ENCODE measurements at places on chromosomes 7 and 10.

DNA sequence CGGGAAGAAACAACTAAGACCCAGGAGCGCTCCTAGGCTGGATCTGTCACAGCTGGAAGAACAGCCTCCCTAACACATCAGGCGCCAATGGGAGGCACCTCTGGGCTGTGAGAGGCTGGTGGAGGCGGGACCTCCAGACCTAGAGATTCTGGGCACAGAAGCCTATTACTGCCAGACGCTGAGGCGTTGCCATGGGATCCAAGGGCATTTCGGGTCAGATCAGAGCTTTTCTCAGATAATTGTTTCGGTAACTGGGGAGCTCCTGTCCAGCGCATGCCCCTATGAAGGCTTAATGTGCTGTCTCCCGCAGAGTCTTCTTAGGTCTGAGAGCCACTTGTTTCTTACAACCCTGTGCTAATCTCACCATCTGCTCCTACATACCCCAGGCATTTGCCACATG, 339.2 kb downstream of the ZNF716 start:
- no peak for DNase-seq

- DNase-seq, result no peak
These were observed 131.2 kb downstream of the MPP7 start for GRCh38 chr10:28171468-28172222.

DNA sequence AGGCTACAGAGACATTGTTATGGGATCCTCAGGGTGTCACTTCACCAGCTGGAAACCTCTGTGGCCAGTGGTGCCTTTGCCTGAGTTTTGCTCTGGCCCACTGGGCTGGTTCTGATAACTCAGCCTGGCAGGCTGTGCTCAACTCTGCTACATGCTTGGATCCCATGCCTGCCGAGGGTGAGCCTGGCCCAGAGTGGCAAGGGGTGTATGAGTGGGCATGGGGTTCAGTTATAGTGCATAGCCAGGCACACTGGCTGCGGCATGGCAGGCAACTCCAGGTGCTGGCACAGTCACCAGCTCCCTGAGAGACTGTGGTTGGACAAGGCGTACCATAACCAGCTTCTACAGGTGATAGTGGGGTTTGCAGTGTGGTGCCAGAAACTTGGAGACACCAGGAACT, 107.0 kb upstream of the PCDH15 start:
- DNase-seq, result no peak

DNA sequence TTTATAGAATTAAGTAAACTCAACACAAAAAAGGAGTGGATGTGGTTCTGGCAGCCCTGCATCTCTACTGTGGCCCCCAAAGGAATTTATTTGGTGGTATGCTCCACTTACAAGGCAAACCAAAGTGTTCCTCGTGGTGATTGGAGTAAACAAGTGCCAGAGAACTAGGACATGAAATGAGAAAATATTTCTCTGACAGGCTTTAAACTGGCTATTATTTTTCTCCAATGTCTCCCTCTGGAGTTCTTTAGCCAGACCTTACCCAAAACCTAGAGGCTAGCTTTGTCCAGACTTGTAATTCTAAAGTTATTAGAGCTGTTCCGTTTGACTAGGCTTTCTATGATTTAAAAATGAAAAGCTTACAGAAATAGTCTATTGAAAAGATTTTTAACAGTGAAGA, 990.1 kb downstream of the CNTNAP2 start:
- no peak for DNase-seq

DNA sequence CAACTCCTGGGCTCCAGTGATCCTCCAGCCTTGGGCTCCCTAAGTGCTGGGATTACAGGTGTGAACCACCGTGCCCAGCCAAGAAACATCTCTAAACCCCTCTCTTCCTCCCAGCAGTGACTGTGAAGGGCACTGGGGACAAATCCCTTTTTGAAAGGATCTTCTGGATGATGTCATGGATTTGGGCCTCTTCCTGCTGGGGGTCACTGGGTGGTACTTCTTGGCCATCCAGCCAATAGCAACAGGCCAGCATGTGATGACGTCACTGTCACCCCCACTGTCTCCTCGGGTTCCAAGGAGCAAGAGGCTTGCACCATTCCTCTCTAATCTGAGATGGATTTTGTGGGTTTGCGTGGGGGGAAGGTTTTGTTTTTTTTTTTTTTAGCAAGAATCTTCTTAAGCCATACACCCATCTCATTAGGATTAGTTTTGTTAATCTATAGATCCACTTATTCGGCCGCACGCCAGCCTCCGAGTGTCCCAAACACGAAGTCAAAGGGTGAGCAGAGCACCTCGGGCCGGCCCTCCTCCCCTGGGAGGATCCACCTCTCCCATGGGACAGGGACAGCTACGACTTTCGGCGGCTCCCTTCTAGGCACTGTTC, 29.4 kb upstream of the TNRC18 start:
- no peak for DNase-seq

- DNase-seq, result no peak
These were observed 42.4 kb downstream of the LAMB4 start for GRCh38 chr7:108087778-108088177.

GRCh38 chr7:147279514-147279913, 1162.9 kb downstream of the CNTNAP2 start:
- DNase-seq, result no peak

DNA sequence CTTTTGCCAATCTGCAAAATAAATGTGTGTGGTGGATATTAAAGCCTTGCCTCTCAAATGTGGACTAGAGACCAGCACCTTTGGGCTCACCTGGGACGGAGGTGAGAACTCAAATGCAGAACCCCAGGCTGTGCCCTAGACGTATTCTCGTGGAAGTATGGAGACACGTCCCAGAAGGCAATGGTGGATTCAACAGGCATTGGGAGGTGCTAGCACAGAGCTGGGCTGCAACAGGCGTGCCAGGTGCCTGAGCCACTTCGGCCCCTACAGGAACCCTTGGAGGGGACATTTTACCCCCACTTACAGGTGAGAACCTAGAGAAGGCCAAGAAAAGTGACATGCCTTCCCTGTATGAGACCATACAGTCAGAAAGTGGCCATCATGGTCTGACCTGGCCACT, 12.2 kb downstream of the DDX56 start:
- DNase-seq, result no peak

- DNase-seq, result no peak
These were observed 6.8 kb upstream of the GPR15LG start for GRCh38 chr10:84166620-84167288.

DNA sequence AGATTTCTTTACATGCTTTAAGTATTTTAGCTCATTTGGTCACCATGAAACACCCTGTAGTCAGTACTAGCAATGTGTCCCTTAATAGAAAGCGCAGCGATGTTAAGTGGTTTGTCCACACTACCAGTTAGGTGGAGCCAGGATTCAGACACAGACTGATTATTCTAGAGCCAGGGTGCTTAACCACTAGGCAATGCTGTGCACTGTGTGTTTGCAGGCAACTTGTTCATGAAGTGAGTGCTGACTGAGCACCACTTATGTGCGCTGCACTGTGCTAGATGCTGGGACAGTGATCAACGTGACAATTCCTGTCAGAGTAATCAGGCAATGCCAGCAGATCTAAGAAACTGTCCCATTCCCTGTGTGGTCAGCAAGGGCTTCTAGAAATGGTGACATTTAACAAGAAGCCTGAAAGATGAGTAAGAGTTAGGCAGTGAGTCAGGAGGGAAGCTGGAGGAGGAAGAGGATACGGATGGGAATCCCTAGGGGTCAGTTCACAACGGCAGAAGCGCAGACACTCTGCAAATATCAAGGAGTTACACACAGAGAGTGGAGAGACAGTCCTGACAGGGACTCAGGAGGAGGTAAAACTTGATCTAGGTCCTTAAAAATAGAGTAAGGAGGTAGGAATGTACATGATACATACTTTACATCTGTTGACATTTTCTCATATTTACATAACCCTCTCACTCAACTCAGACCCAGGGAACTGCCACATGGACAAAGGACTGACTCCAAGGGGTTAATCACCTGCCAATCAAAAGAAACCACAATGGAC, 69.7 kb upstream of the EGR2 start:
- DNase-seq, result no peak

GRCh38 chr7:64574540-64575099, 11.7 kb upstream of the ZNF680 start:
- DNase-seq, result no peak

- DNase-seq, result no peak
These were observed 80.9 kb downstream of the SORBS1 start for GRCh38 chr10:95480102-95480900.

GRCh38 chr7:134300988-134301387, 15.7 kb downstream of the SLC35B4 start:
- no peak for DNase-seq

- peak; percentile 32 for DNase-seq
These were observed 11.0 kb downstream of the RASGEF1A start for GRCh38 chr10:43255634-43256431.

- no peak for DNase-seq
These were observed 85.3 kb upstream of the RPA3 start for GRCh38 chr7:7803715-7804178.

DNA sequence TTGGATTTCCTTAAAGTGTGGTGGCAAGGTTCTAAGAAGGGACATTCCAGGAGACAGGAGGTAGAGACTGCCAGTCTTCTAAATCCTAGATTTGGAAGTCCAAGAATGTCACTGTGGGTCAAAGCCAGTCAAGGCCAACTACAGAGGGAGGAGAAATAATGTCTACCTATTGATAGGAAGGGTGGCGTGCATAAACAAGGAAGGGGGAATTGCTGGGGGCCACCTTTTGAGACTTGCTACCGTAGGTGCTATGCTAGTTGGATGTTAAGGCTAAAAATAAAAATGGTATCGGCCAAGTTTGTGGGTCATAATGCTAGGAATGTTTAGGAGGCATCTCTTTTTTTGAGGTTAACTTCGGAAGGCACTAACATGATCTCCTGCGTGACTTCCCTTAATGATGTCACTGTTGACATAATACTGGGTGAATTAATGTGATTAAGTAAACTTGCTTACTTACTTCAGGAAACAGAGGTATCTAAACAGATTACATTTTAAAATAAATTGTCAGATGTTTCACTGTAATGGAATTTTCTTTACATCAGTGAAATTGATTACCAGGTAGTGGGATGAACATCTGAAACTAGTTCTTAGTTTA, 4.8 kb downstream of the BTRC start:
- no peak for DNase-seq

DNA sequence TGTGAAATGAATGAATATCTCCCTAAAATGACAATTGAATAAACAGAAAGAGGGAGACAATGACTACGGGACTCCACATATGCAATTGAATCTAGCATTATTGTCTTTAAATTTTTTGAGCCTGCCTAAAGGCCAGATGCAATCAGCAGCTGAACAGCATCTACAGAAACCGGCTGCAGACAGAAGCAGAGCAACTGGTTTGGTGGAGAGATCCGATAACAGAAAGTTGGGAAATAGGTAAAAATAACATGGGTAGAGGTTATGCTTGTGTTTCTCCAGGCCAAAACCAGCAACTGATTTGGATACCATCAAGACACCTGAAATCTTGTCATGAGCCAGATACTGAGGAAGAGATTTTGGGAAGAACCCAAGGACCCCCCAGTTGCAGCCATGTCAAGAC, 146.6 kb downstream of the ZNF33B start:
- DNase-seq, result no peak

GRCh38 chr7:45638916-45639315, 64.7 kb downstream of the ADCY1 start:
- no peak for DNase-seq

DNA sequence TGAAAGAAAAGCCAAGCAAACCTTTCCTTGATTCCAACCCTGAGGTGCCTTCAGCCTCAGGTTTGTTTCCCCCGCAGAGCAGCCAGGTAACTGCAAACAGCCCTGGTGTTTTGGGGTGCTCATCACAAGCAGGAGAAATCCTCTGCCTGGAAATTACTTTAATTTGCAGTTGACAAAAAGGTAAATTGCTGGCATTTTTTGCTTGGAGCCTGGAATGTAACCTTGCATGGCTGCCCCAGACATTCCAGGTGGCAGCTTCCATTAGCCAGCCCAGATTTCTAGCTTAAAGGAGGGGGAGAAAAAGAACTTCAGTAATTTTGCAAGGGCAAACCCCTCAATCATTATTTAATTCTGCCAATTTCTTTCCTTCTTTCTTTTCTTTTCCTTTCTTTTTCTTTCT, 194.4 kb downstream of the MYOF start:
- no peak for DNase-seq

DNA sequence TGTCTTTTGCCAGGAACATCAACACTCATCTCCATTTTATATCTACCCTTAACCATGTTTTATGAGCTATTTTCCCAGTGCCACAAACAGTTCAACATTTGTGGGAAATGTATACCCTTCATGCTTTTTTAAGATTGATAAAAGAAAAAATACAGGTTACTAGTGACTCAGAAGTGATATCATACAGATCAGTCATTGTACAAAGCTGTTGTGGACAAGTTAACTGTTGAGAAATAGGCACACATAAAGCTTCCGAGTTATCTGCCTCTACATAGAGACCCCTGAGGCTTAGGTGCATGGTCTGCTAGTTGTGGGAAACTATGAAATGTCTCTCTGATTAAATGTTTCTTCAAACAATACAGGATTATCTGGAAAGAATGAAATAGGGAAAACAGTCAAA, 96.3 kb downstream of the LSM5 start:
- DNase-seq, result no peak

Measured in CD4-positive, alpha-beta T cell treated with Interleukin-6 at 100 ng/mL for 8 hours (primary cell).